Heart left ventricle (tissue), 16 donors: ENCODE measurements at places on chromosomes 1 and 21.

GRCh38 chr21:43585924-43586413, 73.3 kb downstream of the HSF2BP start:
- DNase-seq: peak; percentile 50

DNA sequence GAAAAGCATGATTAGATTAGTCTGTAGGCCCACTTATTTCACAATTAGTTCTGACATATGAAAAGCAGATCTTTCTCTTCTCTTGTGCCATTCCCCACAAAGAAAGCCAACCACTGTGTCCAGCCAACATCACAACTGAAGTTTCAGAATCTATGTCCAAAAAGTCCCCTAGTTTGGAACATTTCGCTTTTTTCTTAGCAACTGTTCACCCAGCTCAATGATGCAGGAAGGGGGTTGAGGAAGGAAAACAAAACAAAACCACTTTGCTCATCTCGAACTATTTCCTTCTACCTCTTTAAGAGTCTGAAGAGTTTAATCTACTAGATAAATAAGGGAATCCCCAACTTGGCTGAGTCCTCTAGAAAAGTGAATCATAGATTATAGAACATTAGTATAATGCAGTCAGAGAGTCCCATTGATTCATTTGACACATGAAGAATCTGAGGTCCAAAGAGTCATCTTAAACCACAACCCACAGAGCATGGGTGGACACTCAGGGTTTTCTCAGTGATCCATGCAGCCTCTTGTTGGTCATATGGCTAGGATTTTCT, 159.3 kb upstream of the SGIP1 start:
- no peak for DNase-seq

DNA sequence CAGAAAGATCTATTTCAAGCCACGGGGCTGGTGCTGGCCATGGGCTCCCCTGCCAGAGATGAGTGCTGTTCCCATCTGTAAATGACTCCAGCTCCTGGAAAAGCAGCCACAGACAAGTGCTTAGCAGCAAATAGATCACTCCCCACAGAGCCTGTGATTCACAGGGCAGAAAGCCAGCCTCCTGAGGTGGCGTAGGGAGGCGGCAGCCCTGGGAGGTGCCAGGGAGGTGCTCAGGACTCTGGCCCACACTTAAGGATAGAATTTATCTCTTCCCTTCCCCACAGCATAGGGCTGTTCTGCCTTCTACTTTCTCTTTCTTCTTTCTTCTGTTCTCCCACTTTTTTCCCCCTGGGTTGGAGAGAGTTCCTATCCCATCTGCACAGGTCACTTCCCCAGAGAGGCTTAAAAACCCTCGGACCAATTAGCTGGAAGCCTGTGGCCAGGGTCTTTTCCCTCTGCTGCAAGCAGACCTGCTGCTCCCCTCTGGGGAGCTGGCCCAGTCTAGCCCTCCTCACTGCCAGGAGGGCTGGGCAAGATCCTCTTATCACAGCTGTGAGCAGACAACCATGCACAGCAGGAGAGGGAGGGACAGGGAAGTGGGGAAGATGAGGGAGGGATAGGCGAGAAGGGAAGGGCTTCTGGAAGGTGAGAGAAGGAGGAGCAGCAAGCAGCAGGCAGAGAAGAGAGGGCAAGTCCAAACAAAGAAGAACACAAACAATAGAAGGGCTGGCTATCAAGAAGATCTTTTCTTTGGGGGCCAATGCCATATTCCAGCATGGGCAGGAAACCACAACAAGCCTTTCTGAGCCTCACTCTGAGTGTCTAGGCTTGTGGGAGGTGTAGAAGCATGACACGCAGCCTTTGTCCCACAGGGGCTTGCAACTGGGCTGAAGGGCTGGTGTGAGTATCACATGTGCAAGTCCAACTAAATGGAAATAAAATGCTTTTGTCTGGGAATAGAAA, 41.0 kb downstream of the KCND3 start:
- peak; percentile 72 for DNase-seq

GRCh38 chr21:37292941-37293340, 25.8 kb upstream of the VPS26C start:
- no peak for DNase-seq

DNA sequence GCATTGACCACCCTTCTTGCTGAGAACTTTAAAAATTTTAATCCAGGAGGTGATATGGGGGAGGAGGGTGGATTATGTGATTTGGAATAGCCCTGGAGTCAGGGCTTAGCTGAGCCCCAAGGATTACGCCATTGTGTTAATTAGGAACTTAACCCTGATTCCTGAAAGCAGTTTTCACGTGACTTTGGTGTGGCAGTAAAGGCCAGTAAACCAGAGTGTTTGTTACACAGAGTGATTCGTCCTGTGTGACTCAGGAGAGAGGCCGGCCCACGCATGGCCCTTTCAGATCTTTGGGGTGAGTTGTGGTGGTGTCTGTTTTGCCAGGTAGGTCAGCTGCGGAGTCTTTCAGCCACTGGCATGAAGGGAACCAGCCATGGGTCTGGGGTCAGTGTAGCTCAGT, 107.6 kb downstream of the NOS1AP start:
- DNase-seq: no peak

DNA sequence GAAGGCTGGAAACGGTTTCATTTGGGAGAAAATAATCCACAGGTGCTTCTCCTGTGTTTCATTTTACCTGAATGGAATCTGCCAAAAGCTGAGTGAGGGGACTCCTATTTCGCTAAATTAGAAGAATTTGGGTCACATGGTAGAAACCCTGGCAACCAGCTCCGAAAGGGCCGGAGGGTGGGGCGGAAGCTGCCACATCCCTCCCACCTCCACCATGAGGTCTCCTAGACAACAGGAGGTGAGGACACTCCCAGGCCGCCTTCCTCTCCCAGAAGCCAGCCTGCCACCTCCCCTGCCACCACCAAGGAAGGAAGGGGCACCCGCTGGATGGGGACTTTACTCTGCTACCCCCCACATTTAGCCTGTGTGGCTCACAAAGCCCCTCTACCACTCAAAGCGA, 199.9 kb upstream of the ZC3H12A start:
- no peak for DNase-seq

- DNase-seq: no peak
Measured at GRCh38 chr1:216379441-216379840, 43.8 kb downstream of the USH2A start.

GRCh38 chr21:29826386-29826785, 113.4 kb downstream of the GRIK1 start:
- no peak for DNase-seq

GRCh38 chr21:34897828-34898227, 151.3 kb downstream of the RUNX1 start:
- no peak for DNase-seq

GRCh38 chr1:89502895-89503294, 21.7 kb upstream of the LRRC8B start:
- no peak for DNase-seq

- no peak for DNase-seq
Measured at GRCh38 chr1:183882335-183883167, 77.6 kb downstream of the RGL1 start.

- DNase-seq: no peak
Measured at GRCh38 chr1:26874896-26875295, 11.9 kb downstream of the SFN start.

- no peak for DNase-seq
Measured at GRCh38 chr1:115105831-115106230, 16.5 kb upstream of the TSPAN2 start.

DNA sequence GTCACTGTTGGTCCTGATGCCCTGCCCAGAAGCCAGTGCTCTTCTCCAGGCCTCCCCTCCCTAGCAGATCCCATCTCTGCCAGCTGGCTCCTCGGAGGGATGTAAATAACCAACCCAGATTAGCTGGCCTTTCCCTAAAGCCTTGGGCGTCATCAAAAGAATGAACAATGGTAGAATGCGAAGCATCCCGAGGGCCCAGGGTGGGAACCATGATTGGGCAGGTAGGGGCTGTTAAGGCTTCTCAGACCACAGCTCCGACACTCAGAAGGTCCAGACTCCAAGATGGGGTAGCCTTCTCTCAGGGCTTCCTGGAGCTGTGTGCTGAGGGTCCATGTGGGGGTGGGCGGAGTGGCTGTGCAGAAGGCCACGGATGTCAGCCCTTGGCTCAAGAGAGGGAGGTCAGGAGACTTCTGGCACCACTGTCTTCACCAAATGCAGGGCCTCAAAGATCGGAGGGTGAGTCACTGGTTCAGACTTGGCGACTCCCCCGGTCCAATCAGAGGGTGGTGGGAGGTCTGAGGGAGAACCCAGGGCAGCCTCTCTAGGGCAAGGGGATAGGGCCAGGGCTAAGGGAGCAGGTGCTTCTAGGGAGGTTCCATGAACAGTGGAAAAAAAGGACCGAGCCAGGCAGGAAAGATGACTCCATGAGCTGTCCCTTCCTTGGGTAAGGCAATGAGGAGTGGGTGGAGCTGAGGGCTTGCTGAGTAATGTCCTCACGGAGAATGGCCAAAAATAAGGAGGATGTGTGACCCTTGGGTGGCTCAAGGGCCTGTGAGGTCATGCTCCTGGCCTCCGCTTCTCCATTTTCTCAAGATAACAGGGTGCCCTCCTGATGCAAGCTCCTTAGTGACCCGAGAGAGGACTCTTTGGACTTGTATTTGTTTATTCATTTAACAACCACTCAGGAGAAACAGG, 58.4 kb upstream of the EPS8L3 start:
- no peak for DNase-seq

- DNase-seq: no peak
Measured at GRCh38 chr21:34004974-34005373, 68.4 kb upstream of the MRPS6 start.

DNA sequence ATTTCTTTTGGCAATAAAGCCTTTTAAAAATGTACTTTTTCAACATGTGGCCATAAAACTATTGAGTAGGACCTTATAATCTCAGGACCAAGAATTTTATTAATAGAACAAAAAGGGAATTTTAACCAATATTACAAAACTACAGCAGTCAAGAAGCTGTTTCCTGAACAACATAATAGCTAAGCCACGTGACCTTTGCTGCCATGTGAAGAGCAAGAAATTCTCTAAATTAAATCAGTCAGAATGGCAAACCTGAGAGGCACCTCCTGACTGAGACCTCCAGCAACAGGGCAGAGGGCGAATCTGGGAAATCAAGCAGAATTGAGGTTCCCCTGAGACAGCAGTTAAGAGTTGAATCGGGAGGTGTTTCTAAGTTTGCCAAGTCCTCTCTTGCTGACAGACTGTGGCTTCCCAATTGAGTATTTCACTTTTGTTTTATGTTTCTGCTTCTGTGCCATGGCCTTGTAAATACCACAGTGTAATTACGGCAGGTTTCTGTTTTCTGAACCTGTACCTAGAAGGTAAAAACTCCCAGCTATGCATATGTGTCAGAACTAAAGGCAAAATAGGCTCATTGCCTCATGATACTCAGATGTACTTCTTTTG, 358.4 kb downstream of the NTNG1 start:
- DNase-seq: no peak

DNA sequence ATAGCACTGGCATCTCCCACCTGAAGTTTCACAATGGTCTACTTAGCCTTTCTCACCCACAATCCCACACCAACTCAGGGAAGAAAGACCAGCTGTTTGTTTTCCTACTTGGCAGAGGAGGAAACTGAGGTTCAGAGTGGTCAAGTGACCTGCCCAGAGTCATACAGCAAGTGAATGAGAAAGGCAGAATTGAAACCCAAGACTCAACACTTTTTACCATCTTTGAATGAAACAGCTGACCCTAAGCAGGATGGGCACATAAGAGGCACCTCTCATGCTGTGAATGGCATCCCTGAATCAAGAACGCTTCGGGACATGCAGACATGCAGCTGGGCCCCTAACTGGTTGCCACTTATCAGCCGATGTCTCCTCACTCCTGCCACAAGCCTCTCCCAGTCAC, 193.8 kb downstream of the HIVEP3 start:
- DNase-seq: no peak

- DNase-seq: no peak
Measured at GRCh38 chr1:228228601-228229074, 20.8 kb downstream of the OBSCN start.

DNA sequence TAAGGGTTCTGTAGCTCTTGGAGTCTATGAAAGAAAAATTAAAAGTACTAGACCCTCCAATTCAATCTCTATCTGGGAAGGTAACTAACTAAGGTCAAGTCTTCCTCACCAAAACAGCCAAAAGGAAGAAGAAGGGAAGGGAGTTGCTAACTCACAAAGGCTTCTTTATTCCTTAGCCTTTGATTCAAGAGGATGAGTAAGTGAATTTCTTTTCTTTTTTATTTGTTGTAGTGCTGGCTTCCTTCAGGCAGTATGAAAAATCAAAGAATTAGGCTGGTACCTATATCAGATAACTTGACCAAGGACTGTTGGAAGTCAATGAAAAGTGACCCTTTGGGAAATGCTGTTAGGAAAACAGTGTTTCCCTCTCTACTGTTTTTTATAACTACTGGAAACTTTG, 144.4 kb upstream of the NRIP1 start:
- no peak for DNase-seq

DNA sequence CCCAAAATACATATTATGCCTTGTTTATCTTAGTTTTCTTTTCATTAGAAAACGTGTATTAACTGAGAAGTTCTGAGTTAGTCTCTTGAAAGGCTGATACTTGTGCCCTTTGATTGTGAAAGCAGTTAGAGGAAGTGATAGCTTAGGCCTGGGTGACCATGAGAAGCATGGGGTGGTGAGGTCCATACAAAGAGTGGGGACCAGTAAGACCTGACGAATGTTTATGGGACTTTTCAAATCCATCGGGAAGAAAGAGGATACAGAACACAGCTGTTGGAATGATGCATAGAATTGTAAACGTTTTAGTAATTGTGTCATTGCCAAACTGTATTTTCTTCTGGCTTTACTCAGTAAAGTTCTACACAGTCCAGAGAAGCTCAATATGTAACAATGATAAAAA, 259.8 kb downstream of the LMO4 start:
- no peak for DNase-seq

GRCh38 chr1:942411-942821, 16.6 kb downstream of the NOC2L start:
- no peak for DNase-seq

GRCh38 chr1:156443286-156443685, 57.3 kb downstream of the MEF2D start:
- no peak for DNase-seq

GRCh38 chr1:41915786-41916571, 2.7 kb downstream of the HIVEP3 start:
- DNase-seq: no peak

DNA sequence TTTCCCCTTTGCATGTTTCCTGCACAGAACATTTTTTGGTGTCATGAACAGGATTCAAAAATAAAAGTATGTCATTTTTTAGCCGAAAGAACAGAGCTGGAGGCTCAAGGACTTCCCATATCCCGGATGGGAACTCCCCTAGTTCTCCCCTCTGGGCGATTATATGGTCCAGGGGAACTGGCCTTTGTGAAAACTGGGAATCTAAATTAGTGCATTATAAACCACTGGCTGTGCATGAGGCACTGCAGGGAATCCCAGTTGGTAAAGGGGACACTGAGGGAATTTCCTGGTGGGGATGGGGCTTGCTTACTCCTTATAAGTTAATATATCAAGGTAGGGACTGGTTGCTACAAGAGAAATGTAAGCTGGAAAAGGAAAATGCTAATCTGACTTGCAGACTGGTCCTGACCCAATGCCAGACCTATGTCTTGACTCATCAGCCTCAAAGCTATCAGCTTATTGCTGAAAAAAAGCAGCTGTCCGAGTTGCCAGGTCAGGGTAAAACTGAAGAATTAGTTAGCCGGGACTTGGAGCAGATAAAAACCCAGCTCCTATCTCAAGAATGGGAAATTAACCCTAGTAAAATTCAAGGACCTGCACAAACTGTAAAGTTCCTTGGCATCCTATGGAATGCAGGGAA, 122.6 kb downstream of the FCRL5 start:
- no peak for DNase-seq
